ENCODE measurements at places on chromosomes 4 and X. TPM values are rescaled to one million over a fixed set of nuclear protein-coding genes. Genes with fewer than 3 reads are reported as not detected.

GRCh38 chr4:7779432-7779768 lies 160.3 kb downstream of the AFAP1 start:
- DNase-seq, result no peak

The CT45A5 gene
- polyA plus RNA-seq, result 48.3 TPM

The RNF150 gene
- 12.6 TPM for polyA plus RNA-seq

GRCh38 chr4:121455285-121455684 lies 74.5 kb upstream of the QRFPR start:
- no peak for DNase-seq

DNA sequence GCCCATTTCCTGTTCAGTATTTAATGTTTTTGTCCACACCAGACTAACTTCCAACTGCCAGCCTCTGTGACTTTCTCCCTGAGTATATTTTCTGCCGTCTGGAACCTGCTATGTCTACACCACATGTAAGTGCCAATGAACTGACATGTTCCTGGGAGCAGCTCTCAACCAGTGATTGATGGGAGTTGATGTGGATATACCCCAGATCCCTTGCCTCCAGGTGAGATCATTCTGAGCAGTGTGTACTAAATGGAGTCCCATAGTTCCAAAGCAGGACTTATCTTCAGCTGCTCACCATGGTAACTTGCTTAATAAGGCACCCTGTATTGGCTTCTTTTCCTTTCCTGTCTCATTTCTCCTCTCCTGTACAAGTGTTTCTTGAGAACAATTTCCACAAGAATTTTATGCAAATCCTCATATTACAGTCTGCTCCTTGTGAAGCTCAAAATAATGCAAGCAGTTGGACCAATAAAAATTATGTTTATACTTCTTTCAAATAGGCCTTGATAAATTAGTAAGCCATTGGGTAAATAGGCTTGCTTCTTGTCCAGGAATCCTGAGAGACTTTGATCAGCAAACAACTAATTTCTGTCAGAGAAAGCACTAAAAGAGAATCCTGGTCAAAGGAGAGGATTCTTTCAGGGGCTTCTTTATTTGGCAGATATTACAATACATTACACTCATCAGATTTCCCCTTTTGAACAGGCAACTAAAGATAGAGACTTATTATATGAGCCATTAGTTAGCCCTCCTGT lies 911.7 kb upstream of the NDST4 start:
- DNase-seq, result no peak

The WNK3 gene
- 5.5 TPM for polyA plus RNA-seq

The CXXC4 gene
- polyA plus RNA-seq, result 12.2 TPM

DNA sequence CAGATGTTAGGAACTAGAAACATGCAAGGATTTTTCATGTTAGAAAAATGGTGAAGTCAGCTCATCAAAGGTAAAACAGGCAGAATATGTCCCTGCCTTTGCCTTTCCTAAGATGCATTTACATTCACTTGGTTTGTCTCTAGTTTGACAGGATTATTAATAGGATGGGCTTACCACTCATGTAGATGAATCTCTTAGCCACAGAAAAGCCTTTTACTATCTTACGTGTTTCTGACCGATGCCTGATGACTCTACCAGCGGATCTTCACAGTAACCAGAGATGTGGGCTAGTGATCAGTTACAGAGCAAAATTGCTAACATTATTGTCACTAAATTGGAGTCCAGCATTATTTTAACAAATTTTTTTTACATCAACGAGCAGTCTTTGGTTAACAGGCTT lies 187.6 kb downstream of the MAML3 start:
- DNase-seq, result no peak

DNA sequence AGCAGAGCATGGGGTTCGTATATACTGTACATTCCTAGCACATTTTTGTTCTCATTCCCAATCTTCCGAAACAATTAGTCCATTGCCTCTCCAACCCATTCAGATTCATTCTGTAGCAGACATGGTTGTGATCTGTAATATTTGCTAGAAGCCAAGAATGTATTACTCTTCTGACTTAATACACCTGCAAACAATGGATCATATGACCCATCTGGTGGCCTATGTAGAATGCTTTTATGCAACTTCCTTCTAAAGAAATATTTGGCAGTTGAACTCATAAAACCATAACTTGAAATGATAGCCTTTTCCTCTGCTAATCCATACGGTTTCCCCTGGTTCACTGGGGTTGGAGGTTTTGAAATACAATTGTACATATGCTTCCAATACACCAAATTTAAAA lies 32.8 kb upstream of the SGMS2 start:
- no peak for DNase-seq

DNA sequence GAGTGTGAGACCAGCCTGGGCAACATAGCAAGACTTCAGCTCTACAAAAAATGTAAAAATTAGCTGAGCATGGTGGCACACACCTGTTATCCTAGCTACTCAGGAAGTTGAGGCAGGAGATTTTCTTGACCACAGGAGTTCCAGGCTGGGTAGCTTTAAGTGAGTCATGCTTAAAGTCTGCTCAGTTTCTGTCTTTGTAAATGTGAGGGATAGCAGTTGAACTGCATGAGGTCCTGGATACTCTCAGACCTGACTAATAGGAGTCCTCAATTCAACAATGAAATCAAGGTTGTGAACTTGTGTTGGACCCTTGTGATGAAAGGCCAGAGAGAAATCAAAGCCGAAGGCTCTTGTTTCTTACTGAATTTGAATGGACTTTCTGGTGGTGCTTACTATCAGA lies 45.2 kb downstream of the STARD8 start:
- no peak for DNase-seq

GRCh38 chrX:40933132-40933705 lies 152.0 kb upstream of the USP9X start:
- DNase-seq, result peak; percentile 28

The TMPRSS11B gene
- polyA plus RNA-seq, result 0.04 TPM

DNA sequence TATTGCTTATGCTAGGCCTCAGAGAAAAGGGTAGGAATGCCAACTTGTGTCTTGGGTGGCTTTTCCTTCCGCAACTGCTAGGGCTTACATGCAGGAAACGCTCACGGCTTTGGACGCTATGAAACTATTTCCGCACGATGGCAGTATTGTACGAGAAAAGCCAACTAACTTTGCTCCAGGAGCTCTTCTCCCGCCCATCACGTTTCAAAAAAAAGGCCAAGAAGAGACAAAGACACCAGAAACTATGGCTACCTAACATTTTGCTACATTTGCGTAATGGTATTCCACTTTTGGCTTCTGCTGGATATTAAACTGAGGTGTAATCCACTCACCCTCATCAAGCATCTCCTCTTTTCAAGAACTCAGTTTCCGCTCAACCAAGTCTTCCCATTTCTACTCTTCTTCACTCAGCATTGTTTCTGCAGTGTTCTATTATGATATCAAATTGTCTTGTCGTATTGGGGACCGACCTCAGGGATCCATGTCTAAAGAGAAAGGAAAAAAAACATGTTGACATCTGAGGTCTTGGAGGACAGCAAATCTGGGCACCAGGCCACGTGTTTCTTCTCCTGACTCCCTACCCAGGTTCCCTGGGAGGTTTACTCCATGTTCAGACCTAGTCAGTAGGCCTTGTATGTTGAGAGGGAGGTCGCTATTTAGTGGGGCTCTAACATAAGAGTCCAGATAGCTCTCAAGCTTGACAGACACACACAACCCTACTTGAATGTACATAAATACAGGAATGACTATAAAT lies 239.4 kb upstream of the STK26 start:
- peak; percentile 95 for DNase-seq

DNA sequence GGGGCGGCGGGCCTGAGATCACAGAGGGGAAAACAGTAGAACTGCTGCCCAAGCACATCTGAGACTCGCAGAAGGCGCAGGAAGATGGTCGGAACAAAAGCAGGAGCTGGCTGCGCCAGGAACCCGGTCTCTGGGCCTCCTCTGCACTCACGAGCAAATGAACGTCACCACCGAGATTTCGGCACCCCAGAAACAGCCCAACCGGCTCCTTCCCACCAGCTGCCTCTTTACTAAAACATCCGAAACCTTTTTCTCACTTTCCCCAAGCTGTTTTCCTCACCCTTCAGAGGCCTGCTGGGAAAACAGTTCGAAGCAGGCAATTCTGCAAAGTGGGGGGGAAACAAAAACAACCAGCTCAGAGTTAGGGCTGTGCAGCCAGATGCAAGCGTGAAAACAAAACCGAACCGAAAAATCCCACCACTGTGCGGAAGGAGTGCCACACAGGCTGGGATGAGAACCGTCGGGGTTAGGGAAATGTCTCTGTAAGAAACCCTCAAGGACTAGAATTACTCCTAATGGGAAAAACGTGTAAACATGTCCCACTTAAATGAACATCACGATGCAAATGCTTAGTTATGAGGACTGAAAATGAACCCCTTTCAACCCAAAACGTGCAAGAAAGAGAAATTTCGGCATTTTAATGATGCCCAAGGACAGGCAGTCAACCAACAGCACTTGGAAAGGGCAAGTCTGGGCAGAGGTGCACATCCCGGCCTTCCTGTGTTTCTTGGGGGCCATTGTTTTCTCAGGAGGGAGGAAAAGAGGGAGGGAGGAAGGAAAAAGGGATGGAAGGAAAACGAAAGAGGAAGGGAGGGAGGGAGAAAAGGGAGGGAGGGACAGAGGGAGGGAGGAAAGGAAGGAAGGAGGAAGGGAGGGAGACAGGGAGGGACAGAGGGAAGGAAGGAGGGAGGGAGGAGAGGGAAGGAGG lies 15.8 kb downstream of the DHRSX start:
- no peak for DNase-seq

The SPARCL1 gene
- polyA plus RNA-seq, result 516 TPM

DNA sequence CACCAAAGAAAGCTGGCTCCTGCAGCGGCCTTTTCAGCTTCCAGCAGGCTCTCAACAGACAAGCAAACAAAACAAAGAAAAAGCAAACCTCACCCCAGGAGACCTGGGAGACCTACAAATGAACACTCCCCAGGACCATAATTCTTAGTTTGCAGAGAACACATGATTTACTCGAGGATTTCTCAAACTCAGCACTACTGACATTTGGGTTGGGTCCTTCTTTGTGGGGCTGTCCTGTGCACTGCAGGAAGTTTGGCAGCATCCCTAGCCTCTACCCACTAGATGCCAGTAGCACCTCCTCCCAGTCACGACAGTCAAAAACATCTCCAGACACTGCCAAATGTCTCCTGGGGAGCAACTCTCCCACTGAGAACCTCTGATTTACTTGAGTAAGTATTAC lies 21.9 kb downstream of the APOO start:
- DNase-seq, result no peak

- no peak for DNase-seq
Measured at GRCh38 chr4:97411356-97411755, 731.9 kb downstream of the STPG2 start.

DNA sequence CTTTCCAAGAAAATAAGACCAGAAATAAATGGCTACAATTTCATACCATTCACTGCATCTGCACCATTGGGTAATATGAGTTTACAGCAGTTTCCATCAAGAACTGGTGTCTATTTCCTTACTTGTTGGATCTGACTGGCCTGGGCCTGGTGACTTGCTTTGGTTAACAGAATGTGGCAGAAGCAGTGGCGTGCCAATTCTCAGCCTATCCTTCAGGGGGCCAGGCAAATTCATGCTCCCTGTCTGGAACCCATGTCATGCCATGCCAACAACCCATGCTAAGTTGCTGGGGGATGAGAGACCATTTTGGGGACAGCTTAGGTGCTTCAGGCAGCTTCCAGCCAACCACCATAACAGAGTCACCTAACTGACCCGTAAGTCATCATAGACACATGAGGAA lies 656.7 kb downstream of the SPOCK3 start:
- no peak for DNase-seq

The MAGED2 gene
- polyA plus RNA-seq, result 593 TPM

DNA sequence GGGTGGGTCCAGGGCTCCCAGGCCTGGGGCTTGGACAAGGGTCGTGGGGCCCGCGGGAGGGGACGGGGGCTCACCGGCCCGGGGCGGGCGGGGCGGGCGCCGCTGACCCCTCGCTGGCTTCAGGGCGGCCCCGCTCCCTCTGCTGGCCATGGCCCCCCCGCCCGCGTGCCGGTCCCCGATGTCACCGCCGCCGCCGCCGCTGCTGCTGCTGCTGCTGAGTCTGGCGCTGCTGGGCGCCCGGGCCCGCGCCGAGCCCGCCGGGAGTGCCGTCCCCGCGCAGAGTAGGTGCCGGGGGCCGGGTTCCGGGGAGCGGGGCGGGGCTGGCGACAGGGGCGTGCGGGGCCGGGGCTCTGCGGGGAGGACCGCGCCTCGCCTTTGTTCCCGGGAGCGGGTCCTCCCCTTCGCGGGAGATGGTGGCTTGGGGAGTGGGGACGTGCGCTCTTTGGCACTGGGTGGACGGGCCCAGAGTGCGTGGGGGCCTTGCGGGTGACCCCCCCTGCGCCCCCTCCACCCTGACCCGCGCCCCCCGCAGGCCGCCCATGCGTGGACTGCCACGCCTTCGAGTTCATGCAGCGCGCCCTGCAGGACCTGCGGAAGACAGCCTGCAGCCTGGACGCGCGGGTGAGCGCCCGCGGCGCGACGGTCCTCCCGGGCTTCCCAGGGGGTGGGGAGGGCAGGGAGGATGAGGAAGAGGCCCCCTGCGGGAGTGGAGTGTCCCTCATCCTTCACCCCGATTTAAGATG lies 16.8 kb upstream of the NAT8L start:
- no peak for DNase-seq

The CPLX1 gene
- polyA plus RNA-seq, result 1.0 TPM

DNA sequence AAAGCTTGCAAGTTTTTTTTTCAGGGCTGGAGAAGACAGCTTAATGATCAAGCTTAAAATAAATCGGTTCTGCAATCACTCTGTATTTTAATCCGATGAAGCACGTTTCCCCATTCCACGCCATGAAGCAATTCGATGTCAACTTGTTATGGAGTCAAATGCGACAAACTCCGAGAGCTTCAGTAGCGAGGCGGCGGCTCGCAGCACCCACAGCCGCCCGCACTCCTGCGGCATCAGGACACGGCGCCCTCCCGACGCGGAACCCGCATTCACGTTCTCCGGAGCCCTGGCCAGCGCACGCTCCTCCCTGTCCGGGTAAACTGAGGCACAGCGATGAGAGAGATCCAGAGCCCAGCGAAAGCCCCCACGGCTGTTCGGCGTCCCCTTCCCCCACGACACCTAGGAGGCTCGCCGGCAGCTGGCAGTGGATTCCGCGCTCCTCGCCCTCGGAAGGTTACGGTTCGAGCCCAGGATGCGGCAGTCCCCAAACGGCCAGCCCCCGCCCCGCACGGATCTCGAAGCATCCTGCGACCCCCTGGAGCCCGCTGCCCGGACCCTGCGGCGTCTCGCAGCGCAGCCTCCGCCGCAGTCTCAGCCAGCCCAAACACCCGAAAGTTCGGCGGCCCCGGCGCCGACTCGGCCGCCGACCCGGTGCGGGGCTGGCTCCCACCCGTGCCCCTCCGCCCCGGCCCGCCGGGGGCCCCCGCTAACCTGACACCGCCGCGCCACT lies 507 bp downstream of the MFAP3L start:
- DNase-seq, result no peak

GRCh38 chr4:48329976-48330375 lies 11.4 kb upstream of the SLAIN2 start:
- no peak for DNase-seq

- no peak for DNase-seq
Measured at GRCh38 chrX:136941396-136942337, 61.1 kb upstream of the RBMX start.

DNA sequence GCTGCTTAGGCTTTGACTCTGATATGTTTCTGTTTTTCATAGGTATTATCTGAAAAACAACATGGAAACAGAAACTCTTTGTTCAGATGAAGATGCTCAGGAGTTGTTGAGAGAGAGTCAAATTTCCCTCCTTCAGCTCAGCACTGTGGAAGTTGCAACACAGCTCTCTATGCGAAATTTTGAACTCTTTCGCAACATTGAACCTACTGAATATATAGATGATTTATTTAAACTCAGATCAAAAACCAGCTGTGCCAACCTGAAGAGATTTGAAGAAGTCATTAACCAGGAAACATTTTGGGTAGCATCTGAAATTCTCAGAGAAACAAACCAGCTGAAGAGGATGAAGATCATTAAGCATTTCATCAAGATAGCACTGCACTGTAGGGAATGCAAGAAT lies 238.6 kb downstream of the RAPGEF2 start:
- DNase-seq, result no peak
